ENCODE measurements at places on chromosomes 12 and 14.

- DNase-seq: no peak
These were observed 63.3 kb upstream of the ABCD2 start for GRCh38 chr12:39682689-39683477.

DNA sequence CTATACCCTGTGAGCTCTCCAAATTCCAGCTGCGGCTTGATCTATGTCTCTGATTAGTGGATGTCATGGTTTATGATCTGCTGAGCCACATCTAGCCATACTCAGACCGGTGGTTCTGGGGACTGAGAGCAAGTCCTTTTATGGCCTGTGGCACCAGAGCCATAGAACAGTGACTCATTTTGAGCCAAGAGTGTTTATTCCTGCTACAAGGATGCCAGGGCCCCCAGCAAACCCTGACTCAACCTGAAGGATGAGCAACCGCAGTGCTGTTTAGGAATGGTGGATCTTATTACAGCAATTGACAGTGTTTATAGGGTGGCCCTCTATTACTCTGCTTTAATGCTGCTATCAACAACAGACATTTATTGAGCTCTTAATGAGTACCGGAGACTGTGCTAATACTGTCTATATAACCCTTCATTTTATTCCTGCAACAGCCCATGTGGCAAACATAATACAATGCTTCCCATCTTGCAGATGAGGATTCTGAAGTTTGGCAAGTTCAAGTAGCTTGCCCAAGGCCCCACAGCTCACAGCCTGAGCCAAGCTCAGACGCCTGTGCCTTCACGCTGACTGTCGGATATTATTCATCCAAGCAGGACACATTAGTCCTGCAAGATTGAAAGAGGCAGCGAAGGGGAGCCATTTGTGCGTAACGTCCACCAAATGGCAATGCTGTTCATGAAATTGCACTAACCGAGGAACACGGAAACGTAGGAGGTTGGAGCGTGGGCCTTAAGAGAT, 273.6 kb upstream of the PWP1 start:
- no peak for DNase-seq

GRCh38 chr12:113926788-113927187, 39.3 kb downstream of the RBM19 start:
- DNase-seq: no peak

GRCh38 chr14:68395604-68396003, 397.3 kb downstream of the ZFP36L1 start:
- DNase-seq: no peak

DNA sequence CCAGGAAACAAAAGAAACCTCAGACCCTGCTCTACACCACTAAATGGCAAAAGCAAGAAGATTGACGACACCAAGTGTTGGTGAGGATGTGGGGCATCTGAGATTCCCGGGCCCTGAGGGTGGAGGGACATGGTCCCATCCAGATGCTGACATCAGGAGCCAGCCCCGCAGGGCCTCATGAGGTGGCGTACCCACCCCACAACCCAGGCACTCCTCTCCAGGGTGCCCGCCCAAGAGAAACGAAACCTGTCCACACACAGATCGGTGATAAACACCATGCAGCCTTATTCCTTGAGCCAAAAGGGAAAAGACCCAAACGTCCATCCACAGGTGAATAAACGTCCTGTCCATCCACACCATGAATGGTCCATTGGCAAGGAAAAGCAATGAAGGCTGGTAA, 54.8 kb upstream of the C14orf180 start:
- no peak for DNase-seq

Data from activated T-helper 1 cell treated with anti-CD3 and anti-CD28 coated beads, Interleukin-2, amount 50 U/mL, for 16 hours (primary cell).